Posterior cingulate gyrus (tissue), 11 donors: ENCODE measurements at places on chromosomes 1 and 21.

DNA sequence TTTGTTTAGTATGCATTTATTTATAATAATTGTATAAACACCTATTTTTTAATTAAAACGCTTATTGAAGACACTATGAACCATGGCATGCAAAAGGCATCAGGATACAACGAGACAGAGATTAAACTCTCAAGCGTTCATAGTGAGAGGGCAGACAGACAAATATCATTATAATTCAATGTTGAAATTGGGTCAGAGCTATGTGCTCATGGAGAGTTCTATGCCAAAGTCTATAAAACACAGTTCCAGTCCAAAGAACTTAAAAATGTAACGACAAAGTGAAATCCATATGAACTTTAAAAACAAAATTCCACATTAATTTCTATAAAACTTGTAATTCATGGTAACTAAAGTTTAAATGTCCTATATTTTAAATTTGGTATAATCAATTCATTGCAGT lies 724.0 kb downstream of the LTN1 start:
- DNase-seq, result no peak

DNA sequence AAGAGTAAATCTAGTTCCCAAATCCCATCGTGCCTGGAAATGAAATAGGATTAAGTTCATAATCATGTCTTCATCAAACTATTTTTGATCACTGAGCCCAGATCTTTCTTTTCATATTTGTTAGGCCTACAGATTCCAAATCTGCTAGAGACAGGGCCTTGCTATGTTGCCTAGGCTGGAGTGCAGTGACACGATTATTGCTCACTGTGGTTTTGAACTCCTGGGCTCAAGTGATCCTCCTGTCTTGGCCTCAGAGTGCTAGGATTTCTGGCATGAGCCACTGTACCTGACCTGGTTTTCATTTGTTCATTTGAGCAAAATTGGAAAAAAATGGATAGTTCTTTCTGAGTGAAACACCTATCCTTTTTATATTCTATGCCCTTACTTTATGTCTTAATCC lies 28.0 kb upstream of the DIPK1A start:
- no peak for DNase-seq

GRCh38 chr1:24278726-24279125 lies 40.4 kb upstream of the GRHL3 start:
- DNase-seq, result no peak

- DNase-seq, result no peak
These were observed 104.5 kb upstream of the LMO4 start for GRCh38 chr1:87224201-87224600.

DNA sequence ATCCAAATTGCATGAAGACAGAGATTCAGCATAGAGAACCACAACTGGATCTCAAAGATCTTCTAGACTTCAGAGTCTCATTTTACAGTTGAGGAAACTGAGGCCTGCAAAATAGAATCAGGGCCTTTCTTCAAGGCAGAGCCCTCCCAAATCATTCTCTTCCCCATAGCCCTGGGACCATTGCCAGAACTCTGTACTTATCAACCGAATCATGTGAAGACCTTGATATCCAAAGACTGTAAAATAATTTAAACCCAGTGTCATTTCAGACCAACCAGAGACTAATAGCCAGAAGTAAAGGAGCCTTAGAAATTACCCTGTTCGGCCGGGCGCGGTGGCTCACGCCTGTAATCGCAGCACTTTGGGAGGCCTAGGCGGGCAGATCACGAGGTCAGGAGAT lies 90.1 kb downstream of the DTL start:
- no peak for DNase-seq
